ENCODE measurements at places on chromosomes 4 and X. TPM values are rescaled to one million over a fixed set of nuclear protein-coding genes. Genes with fewer than 3 reads are reported as not detected.

DNA sequence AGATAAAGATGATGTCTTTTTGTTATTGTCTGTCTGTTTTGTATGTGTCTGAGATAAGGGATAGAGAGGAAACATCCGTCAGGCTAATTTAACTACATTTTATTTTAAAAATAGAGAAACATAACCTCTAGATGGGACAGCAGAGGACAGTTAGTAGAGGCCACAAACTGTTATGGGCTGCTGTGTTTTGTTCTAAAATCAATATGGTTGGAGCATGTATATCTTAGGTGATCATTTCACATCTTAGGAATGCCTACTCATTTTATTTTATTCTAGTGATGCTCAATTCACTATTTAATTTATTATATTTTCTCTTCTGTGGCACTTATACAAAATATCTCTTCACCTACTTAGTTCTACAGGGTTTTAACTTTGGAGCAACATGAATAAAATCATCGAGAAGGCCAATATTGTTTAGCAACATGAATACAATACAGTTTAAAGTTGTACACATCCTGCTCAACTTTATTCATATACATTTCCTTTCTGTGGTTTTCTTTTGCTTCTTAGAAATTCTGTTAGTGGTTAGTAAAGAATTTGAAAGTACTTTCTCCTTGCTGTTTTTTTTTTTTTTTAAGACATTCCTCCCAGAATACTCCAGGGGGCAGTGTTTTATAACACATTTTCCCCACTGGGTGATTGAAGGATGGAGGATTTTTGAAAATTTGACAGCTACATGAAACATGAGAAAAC, 392.9 kb downstream of the UNC5C start:
- peak; percentile 28 for DNase-seq

DNA sequence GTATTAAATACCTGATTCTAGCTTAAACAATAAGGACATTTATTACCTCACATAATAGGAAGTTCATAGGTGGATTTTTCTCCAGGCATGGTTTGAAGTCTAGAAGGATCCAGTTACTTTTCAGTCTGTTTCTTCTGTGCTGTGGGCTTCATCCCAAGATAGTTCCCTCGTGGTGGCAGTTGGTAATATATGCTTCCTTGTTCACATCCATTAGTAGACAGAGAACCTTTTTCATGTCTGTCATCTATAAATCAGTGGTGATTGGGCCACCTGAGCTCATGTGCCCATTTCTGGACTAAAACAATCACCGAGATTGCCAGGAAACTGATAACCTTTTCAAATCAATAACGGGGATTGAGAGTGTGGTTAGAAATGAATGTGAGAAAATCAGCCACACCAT, 97.7 kb downstream of the KDM6A start:
- DNase-seq = no peak

DNA sequence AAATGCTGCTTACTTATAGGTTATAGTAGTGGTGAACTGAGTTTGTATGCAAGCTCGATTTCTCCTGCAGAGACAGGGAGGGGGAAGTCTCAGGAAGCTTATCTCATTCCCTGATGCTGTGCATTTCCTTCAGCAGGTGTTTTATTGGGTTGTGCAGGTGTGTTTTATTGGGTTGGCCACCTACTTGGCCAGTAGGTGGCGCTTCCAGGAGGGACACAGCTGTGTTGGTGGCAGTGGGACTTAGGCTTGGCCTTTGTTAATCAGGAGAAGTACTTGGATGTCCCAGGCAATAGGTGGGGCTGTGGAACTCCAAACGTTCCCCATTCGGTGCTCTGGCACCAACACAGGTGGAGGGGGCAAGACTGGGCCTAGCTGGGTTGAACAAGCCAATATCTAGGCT, 196.0 kb upstream of the DCAF8L1 start:
- DNase-seq = peak; percentile 15

GRCh38 chr4:120844528-120844921, 78.0 kb downstream of the PRDM5 start:
- DNase-seq = peak; percentile 36

- DNase-seq = no peak
These were observed 56.6 kb downstream of the AREG start for GRCh38 chr4:74501579-74501978.

- DNase-seq = no peak
These were observed 26.3 kb upstream of the DACH2 start for GRCh38 chrX:86121916-86122315.

DNA sequence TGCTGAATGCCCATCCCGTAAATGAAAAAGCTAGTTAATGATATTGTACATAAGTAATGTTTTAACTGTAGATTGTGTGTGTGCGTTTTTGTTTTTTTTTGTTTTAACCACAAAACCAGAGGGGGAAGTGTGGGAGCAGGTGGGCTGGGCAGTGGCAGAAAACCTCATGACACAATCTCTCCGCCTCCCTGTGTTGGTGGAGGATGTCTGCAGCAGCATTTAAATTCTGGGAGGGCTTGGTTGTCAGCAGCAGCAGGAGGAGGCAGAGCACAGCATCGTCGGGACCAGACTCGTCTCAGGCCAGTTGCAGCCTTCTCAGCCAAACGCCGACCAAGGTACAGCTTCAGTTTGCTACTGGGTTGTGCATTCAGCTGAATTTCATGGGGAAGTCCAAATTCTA, at the start of gene SPP1:
Gene SPP1 (plus strand): TSS at position 249 of the 400 bp plus-strand sequence. CDS start 1,182 bp downstream, outside the sequence.
- no peak for DNase-seq

- no peak for DNase-seq
These were observed 2.7 kb downstream of the SLC38A5 start for GRCh38 chrX:48467281-48467761.

Gene HAND2
- polyA plus RNA-seq = 16.3 TPM

Gene CENPVL2
- polyA plus RNA-seq = 0.42 TPM

Gene PHOX2B
- polyA plus RNA-seq = not detected

All from small intestine (tissue), 16 donors.